ENCODE measurements at places on chromosomes 3 and 15.
A peak's percentile ranks its signal among the peaks of the same experiment; 100 is the strongest.

- DNase-seq = no peak
Observed at GRCh38 chr3:16528581-16528993, 15.1 kb upstream of the RFTN1 start.

DNA sequence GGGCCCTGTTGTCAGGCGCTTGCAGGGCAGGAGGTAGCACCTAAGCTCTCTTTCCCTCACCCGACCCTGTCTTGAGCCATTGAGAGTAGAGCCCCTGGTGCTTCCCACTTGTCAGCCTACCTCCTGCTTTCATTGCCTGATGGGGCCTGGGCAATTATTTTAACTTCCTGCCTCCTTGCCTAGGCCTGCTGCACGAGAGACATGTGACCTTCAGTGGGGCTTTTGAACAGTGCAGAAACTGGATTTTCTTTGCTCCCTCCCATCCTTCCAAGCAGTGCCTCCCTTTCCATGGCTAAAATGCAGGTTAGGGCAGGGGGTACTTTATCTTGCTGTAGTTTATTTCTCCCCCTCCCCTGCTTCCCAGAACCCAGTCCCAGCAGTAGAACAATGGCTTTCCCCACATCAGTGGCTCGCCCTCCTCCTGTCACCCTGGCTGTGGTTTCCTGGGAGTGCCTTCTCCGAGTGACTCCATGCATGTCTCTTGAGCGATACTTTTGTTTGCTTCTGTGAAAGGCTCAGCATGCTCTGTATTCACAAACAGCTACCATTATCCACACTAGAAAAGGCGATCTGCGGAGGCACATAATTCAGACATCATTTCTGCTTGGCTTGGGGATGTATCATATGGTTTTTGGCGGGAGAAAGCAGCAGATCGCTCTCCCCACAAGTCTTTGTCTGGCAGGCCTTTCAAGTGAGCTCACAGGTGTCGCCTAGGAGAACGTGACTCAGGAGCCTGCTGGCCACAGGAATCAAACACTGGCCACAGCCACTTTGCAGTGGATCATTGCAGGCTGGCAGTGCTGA lies 24.1 kb downstream of the PDIA5 start:
- no peak for DNase-seq

DNA sequence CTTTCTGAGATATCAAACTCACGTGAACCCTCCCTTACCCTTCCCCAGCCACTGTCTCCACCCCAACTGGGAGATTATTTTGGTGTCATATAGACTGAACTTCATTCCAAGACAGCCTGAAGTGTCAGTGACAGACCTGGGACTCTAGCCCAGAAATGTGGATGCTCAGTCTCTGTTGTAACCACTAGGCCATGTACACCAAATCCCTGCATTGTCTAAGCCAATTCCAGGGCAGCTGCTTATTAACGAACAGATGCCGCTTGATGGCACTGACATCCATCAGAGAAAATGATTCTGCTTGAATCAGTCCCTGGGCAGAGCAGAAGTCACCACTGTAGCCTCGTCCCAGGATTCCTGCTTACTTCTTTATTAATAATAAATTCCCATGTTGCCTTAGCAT lies 305.5 kb downstream of the GRM7 start:
- DNase-seq = no peak

DNA sequence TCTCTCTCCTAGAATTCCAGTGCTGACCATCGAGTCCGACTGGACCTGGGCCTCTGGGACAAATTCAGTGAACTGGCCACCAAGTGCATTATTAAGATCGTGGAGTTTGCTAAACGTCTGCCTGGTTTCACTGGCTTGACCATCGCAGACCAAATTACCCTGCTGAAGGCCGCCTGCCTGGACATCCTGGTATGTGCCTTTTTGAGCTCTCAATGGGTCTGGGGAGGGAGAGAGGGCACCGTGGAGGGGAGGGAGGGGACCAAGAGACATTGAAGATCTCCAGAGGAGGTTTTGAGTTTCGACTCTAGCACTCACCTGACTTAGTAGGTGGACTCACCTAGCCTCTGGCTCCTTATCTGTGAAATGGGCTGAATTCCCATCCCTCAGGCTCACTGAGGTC lies 84.2 kb downstream of the TOP2B start:
- no peak for DNase-seq

DNA sequence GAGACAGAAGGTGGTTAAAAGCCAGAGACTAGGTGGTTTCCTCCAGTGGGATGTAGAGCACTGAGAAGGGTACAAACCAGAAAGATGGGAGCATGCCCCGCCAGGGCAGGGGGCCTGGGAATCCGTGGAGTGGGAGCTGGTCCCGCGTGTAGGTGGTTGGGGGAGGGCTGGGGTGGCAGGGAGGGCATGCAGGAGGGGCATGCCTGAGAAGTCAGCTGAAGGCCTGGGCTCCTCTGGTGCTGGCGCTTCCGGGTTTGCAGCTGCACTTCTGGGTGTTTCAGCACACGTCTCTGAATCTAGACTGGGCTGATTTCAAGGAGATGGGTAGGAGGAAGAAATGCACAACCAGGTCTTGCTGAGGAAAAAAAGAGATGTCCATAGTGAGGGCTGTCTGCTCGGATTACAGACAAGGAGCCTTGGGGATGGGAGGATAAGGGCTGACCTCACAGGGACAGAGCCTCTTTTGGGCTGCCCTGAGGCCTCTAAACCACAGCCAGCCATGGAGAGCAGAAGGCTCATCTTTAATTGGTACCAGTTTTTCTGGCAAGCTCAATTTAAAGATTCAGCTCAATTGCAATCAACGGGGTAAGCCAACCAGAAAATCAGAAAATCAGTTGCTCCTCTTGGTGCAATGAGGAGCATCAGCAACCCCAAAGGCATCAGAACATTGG lies 151.9 kb downstream of the FAM43A start:
- no peak for DNase-seq

DNA sequence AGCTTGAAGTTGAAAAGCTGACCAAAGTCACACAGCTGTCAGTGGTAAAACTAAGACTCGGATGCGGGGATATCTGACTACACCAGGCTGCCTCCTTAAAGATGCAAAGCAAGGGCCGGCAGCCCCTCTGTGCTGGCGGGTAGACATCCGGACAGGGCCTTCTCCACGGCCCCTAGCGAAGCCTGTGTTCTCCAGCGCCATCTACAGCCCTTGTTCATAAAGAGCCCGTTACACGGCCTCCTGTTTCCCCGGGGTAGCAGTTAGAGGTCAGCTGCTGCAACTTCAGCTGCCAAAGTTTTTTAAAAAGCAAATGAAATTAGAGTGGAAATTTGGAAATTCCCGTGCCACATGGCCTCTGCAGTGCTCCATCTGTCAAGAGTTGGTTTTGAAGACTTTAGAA lies 383.0 kb downstream of the TBL1XR1 start:
- DNase-seq = no peak

DNA sequence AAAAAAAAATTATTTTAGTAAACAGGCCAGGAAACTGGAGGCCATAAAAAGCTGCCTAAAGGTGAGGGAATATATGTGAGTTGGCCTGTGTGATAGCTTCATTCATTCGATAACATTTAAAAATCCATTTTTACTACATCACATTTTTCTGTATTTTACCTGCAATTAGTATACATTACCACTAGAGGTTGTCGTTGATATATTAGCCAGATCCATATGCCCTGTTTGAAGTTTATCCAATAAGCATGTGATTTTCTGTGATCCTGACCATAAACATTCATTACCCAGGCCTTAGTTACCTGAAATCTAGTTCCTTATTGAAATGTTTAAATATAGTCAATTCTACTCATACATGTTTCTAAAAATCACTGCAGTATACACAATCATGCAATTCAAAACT lies 71.4 kb downstream of the ARNT2 start:
- no peak for DNase-seq

DNA sequence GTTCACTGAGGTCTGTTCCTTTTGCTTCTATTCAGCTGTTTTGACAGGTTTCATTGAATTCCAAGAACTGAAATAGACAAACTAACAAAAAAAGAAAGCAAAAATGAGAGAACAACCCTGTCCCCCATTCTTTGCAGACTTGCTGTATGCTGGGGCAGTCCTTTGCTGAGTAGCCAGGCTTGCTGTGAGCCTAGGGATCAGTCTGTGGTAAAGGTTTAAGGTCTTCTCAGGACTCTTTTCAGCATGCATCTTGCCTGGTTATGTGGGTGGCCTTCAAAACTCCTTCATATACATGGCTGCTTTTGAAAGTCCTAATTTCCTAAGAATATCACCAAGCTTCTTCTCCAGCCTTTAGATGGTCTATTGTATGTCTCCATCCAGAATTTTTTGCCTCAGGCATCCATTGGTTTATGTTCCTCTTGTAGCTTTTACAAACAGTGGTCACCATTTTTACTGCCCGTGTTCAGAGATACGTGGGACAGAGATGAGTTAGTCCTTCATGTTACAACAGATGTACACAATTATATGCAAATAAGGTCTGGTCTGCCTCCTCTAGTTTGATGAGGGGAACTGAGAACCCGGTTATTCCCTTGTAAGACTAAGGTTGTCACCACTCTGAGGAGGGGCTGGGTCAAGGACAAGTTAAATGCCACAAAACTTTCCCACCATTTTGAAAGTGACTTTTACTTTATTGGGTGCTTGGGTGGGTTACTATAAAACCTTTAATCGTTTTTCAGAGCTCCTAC lies 41.4 kb downstream of the SACM1L start:
- no peak for DNase-seq

DNA sequence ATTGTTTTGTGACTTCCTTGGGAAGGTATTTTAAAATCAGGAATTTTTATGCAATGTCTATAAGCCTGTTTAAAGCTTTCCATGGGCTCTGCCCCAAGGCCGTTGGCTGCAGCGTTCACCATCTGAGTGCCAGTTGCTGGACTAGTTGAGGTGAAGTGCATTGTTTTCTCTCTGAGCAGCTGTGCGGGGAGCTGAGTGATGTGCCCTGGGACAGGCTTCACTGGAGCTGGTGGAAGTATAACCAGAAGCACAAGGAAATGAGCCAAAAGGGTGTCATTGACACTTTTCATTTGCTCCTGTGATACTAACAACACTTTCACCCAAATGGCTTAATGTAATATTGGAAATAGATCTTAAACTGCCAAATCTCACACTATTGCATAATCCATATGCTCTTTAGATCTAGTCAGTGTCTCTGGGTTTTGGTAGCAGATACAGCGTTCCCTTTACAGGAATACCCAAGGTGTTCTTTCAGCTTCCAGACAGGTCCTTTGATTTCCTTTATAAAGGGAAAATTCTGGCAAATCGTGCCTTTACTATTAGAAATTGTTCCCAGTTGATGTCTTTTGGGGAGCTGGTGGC lies 29.2 kb downstream of the APH1B start:
- no peak for DNase-seq

DNA sequence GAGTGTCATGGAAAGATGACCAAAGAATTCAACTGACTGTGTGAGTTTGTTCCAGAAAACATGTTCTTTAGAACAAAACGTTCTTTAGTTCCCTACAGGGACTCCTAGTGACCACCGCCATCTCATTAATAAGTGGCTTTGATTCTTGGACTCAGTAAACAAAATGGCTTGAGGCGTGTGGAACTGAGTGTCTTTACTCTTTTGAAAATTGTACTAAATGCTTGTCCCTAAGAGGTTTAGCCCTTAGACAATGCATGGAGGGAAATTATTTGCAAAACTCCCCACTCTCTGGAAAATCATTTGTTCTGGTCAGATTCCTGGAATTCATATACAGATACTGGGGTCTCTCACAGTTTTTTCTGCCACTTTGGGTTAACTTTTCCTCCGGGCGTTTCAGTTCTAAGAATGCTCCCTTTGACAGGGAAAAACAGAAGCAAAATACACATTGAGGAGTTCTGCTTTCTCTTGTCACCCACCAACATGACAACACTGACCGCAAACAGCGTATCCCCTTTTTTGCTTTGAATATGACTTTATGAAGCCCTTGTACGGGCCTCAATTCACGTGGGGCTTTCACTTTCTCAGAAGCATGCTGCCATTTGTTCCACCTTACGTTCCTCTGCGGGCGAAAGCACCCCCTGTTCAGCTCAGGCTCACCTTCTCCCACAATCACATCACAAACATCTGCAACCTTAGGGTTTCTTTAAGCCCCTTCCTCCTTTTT lies 15.3 kb upstream of the NRROS start:
- no peak for DNase-seq

DNA sequence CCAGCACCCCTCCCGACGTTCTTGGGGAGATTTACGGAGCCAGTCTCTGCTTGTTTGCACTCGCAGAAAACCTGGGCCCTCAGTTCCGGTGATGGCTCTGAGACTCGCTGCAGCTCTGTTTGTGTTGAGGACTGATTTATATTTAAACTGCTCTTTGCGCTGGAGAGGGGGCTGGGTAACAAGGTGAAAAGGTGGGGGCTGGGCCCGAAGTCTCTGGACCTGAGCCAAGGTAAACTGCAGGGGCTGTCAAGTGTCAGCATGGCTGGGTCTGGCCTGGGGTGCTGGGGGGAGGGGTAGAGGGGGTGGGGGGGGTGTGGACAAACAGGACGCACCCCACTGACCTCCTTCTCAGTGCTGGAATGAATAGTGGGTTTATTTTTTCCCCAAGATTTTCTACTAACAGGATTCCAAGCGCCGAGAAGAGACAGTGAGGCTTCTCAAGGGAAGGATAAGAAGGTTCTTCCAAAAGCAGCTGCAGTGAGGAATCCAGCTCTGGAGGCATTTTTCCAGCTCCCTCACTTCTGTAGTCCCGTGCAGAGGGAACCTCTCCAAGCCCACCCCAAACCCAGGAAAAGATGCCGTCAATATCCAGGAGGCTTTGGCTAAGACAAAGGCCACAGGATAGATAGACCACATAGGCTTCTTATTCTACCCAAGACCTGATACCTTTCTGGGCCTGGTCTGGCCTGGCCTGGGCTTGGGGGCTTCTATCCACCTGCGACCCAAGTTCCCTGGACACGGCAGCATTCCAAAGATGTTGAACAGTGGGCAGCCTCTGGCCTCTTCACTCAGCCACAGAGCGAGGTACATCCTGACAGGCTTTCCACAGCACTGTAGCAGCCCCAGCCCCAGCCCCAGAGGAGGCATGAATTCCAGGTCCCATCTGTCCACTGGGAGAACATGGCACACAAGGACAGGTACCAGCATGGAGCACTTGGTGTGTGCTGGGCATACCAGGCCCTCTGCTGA lies 938 bp upstream of the SLCO2A1 start:
- peak; percentile 1 for DNase-seq

- DNase-seq = peak; percentile 45
Observed at GRCh38 chr3:175346573-175347356, 487.6 kb downstream of the NAALADL2 start.

- no peak for DNase-seq
Observed at GRCh38 chr3:193673845-193674244, 80.8 kb downstream of the OPA1 start.

DNA sequence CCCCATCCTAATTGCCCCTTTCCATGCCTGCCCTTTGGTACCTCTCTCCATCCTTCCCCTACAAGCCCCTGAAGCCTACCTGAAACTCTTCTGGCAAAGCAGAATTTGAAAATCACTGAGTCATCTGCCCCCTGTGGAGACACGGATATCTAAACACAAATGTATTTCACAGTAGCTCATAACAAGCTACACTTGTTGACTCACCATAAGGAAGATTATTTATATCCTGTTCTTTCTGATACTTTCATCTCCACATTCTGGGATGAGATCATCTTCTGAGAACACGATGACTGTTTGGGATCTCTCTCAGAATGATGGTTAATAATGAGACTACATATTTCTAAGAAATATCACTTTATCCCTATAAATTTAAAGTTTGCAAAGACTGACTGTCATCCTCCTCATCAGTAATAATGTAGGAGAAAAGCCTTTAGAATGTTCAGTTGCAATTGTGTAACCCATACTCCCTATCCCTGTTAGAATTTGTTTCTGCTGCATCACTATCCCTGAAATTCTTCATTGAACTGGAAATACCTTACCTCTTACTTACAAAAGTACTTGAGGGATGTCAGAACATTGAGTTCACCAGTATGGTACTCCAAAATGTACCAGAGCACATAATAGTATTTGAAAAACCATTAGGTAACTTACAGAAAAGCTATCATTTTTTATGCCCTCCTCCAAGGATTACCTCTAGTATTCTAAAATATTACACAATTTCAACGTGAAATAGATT lies 116.1 kb upstream of the IL12A start:
- no peak for DNase-seq

Measured in NCI-H2227 treated with DMSO at 0.1 percent for 48 hours (cell line).